SK-MEL-5 (cell line): ENCODE measurements at places on chromosomes 7 and 10. TPM values are rescaled to one million over a fixed set of nuclear protein-coding genes. Genes with fewer than 3 reads are reported as not detected.

GRCh38 chr7:81770728-81771223 lies 929 bp upstream of the HGF start:
- DNase-seq = no peak

CCL26 gene
- total RNA-seq = not detected in 2 replicates

DNA sequence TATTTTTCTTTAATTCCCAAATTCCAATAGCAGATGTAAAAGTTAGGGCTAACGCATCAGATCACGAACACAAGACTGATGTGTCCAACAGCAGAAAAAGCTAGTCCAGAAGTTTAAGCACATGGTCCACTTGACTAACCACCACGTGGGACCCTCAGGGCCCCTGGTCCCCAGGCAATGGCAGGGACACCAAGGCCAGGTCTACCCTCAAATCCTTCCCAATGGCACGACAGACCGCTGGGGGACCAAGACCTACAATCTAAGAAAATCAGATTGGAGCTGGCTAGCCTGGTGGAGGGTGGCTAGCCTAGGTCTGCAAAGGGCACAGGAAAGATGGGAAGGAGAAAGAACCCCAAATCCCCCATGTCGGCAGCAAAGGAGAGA lies 1.5 kb downstream of the GIGYF1 start:
- no peak for DNase-seq

GRCh38 chr7:22488643-22489462 lies 11.1 kb downstream of the STEAP1B start:
- DNase-seq = peak; percentile 90

DNA sequence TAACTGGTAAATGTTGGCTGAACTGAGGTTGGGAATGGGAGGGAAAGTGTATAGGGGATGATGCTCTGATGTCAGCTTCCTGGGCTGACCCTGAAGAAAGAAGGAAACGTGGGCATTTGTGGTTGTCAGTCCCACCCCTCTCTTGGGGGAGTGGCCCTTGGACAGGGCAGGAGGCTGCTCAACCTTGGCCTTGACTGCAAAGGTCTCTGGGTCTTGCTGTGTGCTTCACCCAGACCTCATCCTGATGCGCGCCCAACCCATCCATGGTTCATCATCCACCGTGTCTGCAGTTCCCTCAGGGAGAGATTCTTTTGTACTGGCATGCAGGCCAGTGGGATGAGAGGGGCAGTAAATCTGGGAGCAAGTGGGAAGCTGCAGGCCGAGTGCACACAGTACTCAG lies 4.7 kb upstream of the ZYX start:
- no peak for DNase-seq

RADIL gene
- 24.3 and 25.3 TPM in 2 replicates for total RNA-seq

DNA sequence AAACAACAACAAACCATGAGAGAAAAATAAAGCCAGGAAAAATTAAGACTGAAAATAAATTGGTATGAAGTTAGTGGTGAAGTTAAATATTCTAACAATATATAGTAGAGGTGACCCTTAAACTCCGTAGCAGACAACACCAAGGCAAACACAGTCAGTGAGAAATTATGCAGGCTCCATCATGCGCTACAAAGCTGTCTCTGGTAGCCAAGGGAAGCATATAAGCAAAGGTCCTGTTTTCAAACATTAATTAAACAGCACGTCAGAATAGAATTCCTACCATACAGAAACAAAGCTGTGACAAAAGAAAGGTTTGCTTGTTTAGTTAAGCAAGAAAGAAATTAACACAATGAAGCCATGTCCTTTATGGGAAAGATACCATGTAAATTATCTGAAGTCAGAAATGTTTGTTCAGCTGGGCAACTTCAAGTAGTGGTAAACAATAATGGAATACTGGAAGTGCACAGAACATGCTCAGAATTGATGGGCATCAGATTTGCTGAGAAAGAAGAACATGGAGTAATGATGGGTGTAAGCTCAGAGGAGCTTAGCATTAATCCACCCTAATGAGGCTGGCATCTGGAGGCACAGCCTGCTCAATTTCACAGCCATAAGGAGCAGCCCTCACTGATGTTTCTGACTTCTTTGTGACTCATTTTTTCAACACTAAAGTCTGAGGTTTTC lies 75.7 kb downstream of the IGF2BP3 start:
- no peak for DNase-seq

NEURL1 gene
- total RNA-seq = 0.58 TPM in 1 of 2 replicates, not detected in the other
